ENCODE measurements at places on chromosomes 16 and 17.
A peak's percentile ranks its signal among the peaks of the same experiment; 100 is the strongest.

DNA sequence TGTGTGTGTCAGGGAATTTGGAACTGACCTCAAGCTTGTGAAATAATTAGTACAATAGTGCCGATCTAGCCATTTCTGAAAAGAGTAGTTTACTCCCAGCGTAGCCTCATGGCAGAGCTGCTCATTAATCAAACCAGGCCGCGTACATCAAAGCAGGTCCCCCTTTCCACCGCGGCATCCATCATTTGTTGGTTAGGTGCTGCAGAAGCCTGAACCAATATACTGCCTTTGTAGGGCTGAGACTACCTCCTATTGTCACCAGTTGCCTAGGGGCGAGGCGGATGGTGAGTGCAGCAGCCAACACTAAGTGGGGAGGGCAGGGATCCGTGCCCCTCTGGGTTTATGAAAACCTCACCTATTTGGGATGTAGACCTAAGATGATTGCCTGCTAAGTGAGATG, 264.1 kb downstream of the TMEM114 start:
- DNase-seq, result no peak

DNA sequence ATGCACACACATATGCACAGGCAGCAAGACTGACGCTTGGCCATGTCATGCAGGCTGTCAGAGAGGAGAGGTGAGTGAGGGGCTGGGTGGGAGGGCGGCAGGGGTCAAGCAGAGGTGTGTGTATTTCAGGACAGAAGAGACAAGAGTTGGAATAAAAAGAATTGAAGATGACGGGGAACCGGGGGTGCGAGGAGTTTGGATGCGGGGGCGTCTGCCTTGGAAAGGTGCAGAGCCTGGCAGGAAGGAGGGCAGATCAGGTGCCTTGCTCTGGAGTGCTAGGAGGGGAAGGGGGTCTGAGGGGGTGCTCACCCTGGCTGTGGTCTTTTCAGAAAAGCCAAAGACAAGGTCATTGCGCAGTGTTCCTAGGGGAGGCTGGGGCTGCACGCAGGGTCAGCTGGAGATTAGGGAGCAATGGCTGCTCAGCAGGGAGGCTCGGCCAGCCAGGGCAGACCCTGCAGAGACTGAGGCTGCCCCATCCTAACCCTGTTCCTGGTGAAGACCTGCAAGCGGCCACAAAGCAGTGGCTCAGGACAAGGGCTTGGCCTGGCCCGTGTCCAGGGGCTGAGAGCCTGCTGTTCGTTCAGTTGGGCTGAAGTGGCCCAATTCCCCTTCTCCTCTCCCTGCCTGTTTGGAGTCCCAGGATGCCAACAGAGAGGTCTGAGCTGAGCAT, 23.7 kb upstream of the CBX4 start:
- no peak for DNase-seq

DNA sequence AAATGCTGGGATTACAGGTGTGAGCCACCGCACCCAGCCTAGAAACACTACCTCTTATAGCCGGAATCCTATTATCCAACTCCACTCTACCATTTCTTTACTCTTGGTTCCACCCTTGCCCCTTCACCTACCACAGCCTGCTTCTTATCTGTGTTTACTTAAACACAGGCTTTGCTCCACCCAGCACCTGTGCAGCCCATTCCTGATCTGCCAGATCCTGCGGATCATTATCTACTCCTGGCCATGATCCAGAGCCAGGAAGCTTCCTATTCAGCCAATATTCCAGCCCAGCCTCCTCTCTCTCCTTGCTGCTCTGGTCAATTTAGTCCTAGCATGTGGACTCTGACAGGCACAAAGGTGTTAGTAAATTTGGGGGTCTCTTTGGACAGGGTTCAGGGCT, 98.8 kb upstream of the MED13 start:
- peak; percentile 5 for DNase-seq

GRCh38 chr17:2874189-2874686, 78.0 kb downstream of the RAP1GAP2 start:
- DNase-seq, result no peak

DNA sequence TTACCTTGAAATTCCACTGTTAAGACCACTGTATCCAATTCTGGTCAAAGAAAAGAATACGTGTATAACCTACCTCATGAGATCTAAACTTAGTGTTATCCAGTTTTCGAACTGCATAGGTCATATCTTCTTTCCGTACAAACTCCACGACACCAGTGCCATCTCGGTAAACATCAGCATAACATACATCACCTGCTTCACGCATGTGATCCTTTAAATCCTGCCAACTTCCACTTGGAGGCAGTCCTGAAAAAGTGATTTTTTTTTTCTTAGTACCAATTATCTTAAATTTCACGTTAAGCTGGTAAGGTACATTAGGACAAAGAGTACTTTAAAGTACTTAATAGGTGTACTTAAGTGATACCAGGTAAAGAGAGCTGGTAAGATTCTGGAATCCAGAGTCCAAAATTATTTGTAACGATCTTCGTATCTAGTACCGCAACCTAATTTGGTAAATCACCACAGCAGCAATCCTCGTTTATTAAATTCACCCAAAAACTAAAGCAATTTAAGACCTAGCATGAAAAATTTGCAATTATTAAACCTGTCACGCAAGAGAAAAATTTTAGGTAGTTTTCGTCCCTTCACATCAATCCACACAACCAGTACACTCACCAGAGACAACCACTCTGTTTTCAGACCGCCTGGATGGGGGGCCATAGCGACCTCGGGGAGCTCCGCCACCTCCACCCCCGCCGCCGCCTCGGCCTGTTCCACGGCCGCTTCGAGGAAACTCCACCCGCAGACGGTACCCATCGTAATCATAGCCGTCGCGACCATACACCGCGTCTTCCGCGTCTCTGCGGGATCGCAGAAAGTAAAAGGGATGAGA, 1.1 kb downstream of the SRSF1 start:
- no peak for DNase-seq

GRCh38 chr16:85631802-85632393, 18.8 kb downstream of the GSE1 start:
- DNase-seq, result no peak

DNA sequence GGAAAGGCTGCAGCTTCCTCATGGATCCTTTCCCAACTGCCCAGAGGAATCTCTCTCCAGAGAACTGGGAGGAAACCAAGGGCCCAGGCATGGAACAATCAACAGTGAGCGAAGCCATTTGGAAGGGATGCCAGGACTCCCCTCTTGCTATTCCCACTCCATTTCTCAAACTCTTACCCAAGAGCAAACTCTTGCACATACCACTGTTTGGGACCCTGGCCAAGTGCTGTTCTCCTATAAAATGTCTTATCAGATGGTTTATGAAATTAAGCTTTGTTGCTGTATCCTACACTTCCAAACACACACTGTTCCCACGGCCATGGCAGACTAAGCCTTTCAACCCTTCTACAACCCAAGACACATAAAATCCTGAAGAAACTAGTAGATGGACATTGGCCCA, 48.3 kb upstream of the AXIN2 start:
- no peak for DNase-seq

- peak; percentile 27 for DNase-seq
These were observed 885 bp upstream of the SLC35B1 start for GRCh38 chr17:49708515-49709183.

- DNase-seq, result no peak
These were observed 98.0 kb downstream of the TBC1D16 start for GRCh38 chr17:79937391-79938335.

DNA sequence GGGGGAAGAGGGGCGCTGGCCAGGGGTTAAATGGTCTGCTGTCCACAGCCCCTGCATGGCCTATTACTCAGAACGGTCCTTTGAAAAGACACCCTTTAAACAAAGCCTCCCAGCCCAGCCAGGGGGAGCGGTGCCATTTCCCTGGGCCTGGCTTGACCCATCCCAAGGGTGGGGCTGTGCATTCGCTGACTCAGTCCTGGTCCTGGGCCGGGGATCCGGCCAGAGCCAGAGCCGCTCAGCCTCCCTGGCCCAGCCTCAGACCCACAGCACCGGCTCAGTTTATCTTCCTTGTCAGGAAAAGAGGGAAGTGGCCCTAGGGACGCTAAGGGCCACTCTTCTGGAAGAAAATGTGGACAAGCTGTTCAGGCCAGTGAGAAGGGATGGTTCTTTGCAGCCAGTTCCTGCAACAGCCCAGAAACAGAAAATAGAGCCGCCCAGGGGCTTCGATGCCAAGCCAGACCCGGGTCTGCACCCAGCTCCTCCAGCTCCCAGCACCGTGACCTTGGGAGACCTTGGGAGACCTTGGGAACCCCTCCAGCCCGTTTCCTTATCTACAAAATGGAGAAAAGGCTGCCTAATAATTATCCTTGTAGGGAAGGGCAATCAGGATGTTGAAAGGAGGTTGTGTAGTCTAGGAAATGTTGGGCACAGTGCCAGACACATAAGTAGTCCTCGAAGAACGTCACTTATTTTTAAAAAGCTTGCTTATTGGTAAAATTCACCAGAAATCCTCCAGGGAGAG, 82.5 kb downstream of the ZDHHC7 start:
- no peak for DNase-seq

DNA sequence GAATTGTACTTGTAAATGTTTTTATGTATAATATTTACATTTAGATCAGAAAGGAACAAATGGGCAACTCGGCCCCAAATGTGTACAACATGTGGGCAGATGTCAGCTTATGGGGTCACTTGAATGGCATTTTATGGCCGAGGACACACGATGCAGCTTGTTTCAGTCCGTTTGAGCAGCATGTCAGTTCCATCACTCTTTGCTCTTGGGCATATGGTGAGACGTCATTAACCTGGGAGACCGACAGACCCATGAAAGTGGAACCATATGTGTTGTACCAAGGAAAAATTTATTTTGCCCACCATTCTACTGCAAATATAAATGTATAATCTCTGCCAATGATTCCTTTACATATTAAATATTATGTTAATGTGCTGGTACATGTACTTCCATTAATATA, 561.9 kb upstream of the SOX9 start:
- DNase-seq, result no peak

DNA sequence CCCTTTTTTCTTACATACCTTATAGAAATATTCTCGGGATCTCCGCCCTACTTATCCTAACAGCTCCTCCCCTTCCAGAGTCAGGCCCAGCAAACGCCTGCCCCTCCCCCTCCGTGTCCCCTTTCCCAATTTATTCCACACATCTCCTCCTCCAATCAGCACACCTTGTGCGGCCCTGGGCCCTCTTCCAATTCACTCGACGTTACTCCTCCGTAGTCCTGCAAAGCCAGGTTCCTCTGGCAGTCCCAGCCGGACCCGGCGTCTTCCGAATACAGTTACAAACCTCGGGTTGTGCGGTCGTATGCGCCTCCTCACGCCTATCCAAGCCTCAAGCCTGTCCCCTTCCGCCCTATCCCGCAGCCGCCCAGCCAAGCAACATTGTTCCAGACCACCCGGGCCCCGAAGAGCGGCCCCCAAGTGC, 677 bp downstream of the CBX1 start:
- DNase-seq, result peak; percentile 73

DNA sequence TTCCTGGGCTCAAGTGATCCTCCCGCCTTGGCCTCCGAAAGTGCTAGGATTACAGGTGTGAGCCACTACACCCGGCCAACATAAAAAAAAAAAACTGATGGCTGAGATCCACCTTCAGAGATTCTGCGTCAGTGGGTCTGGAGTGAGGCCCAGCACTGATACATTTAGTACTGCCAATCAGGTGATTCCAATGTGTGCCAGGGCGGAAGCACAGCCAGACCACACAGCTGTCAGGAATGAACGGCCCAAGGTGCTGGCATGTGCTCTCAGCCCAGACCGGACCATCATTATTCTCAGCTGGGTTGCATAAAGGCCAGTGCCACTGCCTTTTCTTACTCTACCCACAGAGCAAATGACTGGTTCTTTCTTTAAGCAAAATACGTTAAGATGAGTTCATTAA, 1.2 kb upstream of the BCO1 start:
- no peak for DNase-seq

DNA sequence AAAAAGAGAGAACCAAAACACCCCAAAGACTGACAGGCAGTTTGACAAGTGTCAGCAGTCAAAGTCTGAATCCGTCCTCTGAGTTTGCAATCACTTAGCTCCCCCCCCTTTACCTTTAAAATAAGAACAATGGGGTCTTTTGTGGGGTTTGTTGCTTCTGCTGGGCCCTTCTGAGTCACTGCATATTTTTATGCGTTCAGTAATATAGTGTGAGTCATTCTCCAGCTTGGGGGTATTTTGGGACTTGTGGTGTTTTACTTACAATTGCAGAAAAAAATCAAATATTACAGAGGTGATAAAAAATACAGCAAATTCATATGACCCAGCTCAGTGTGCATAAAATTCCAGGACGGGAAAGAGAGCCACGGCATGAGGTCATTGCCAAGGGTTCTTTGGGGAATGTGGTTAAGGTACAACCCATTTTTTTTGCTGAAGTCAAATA, 120.1 kb downstream of the CYLD start:
- DNase-seq, result no peak

GRCh38 chr17:5122586-5123342, 6.9 kb downstream of the USP6 start:
- no peak for DNase-seq

- DNase-seq, result no peak
These were observed 84.1 kb upstream of the CDH13 start for GRCh38 chr16:82542714-82543113.

DNA sequence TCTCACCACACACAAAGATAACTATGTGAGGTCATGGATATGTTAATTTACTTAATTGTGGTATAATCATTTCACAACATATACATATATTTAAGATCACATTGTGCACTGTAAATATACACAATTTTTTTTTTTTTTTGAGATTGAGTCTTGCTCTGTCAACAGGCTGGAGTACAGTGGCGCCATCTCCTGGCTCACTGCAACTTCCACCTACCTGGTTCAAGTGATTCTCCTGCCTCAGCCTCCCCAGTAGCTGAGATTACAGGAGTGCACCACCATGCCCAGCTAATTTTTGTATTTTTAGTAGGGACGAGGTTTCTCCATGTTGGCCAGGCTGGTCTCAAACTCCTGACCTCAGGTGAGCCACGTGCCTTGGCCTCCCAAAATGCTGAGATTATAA, 11.5 kb upstream of the PRSS54 start:
- no peak for DNase-seq

- DNase-seq, result no peak
These were observed 2.1 kb downstream of the ST6GALNAC1 start for GRCh38 chr17:76641501-76641900.

- DNase-seq, result no peak
These were observed 9.0 kb upstream of the G6PC1 start for GRCh38 chr17:42891539-42892152.

- no peak for DNase-seq
These were observed 58.6 kb upstream of the SHISA6 start for GRCh38 chr17:11182430-11182829.

DNA sequence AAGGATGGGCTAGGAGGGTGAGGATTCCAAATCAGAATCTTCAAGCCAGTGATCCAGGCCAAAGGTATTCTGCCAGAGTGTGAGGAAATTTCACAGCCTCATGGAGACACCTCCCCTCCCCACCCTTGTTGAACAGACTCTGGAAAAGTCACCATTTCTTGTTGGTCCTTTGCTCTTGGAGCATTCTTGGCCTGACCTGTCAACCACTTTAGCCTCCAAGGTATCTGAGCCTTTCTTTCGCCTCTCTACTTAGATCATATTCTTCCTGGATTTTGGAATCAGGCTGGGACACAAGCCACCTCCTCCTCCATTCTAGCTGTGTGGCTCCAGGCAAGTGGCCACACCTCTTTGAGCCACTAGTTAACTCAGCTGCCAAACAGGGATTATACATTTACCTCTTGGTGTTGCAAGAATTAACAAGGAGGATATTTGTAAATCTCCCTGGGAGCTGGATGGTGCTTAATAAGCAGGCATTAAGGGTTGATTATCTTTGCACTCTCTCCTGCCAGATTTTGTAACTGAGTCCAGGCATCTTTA, 193.5 kb downstream of the WWOX start:
- no peak for DNase-seq
